Activated CD4-positive, alpha-beta T cell treated with anti-CD3 and anti-CD28 coated beads for 24 hours (primary cell): ENCODE measurements at places on chromosomes 3 and 15.

GRCh38 chr3:113117511-113118234, 93.7 kb upstream of the BOC start:
- DNase-seq: no peak

GRCh38 chr3:141659821-141660613, 78.1 kb upstream of the RNF7 start:
- DNase-seq: no peak

- no peak for DNase-seq
Observed at GRCh38 chr15:68778876-68779275, 41.8 kb downstream of the ANP32A start.

DNA sequence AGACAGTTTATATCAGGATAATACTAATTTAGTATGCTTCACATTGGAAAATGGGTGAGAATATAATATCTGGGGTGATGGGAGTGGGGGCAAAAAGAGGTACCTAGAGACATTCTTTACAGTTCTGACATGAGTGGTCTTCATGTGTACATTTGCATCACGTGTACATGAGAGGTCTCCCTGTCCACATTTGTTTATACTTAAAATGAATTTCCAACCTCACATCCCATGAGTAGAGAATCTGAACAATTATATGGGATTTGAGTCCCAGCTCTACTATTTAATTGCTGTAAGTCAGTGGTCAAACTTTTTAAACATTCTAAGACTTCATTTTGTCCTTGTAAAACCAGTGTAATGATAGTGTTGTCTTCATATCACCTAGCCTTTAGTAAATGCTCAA, 408.4 kb downstream of the NAALADL2 start:
- no peak for DNase-seq

DNA sequence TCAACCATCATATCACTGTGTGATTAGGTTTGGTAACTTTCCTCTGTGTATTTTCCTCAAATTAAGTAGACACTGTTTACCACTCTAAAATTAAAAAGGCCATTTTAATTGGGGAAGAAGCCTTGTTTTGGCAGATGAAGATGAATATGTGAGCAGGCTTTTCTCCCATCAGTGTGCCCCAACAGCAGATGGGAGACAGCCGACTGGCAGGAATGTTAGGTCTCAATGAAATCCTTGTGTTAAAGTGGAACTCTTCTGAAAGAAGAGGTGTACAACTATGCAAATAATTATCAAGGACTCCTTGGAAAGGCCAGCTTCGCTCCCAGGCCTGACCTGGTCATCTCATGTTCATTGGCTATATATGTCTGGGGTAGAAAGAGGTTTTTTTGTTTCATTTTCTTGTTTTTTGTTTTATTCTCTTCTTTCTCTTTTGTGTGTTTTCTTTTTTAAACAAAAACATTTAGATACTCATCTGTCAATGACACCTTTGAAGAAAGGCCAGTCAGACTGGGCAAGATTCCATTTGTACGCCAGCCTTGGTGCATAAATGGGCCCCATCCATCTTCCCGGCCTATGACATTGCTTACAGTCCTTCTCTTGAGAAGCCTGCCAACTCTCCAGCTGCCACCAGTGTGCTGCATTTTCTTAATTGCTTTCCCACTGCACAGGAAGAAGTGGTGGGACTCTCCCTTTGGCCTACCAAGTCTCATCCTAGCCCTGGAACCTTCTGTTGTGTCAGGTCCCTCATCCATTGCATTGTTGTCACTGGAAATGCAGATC, 25.8 kb downstream of the LRTM1 start:
- DNase-seq: no peak

- DNase-seq: no peak
Observed at GRCh38 chr15:65363306-65363705, 14.5 kb downstream of the IGDCC3 start.

DNA sequence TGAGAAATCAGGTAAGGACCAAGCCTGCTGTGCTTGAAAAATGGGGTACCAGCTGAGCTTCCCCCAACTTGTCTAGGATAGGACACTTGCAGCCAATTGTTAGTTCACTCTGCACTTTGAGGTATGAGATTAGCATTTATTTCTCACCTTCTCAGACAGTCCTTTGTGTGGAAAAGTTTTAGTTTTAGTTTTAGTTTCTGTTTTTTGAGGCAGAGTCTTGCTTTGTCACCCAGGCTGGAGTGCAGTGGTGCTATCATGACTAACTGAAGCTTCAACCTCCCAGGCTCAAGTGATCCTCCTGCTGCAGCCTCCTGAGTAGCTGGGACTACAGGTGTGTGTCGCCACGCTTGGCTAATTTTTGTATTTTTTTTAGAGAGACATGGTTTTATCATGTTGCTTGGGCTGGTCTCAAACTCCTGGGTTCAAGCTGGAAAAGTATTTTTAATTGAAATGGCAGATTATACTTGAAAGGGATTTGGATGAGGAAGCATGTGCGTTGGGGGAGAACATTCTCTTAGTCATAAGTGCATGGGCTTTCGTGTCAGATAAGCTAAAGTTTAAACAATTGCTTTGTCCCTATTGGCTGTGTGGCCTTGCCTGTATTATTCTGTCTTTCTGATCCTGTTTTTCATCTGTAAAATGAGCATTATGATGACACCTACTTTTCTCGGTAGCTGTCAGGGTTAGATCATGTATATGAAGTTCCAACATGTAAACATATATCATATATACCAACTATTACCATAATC, 25.2 kb upstream of the CCK start:
- DNase-seq: no peak

GRCh38 chr3:112074616-112075497, 11.3 kb upstream of the C3orf52 start:
- DNase-seq: no peak

- DNase-seq: no peak
Observed at GRCh38 chr15:47801522-47801921, 84.2 kb downstream of the SEMA6D start.

- no peak for DNase-seq
Observed at GRCh38 chr15:35123743-35124142, 38.6 kb upstream of the NANOGP8 start.

GRCh38 chr3:18847583-18848197, 300.6 kb upstream of the KCNH8 start:
- no peak for DNase-seq

DNA sequence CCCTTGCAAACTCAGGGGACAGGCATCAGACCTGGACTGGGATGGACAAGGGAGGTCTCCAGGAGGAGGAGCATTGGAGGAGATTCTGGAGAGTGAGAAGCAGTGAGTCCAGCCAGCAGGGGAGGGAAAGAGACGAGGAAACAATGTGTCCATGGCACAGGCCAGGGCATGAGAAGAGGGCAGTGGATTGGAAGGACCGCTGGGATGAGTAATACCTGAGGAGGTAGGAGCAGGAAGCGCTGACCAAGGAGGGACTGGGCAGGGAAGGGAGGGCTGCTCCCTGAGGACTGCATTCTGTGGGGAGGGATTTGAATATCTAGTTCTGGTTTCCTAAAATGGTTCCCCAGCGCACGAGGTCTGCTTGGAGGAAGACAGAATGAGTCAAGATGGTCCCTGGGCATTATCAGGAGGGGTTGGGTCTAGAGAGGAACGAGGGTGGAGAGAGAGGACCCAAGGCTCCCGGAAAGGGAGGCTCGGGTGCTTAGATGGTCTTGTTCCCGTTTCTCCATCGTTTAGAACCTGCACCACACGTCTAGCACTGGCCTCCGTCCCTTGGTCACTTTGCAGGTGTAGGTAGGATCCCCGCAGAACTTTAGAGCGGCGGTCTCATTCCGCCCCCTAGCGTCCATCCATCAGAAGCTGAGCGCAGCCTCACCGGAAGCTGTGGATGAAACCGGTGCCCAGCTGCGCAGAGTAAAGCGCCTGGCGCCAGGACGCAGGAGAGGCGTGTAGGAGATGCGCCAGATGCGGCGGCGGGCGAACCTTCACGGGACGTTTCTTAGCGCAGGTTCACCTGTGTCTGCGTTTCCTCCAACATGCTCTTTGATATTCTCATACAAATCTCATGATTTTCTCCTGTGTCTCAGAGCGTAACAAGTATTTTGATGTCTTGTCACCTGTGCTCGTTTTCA, 190.7 kb upstream of the NDN start:
- DNase-seq: no peak

GRCh38 chr15:63877713-63878271, 44.0 kb upstream of the HERC1 start:
- DNase-seq: no peak

DNA sequence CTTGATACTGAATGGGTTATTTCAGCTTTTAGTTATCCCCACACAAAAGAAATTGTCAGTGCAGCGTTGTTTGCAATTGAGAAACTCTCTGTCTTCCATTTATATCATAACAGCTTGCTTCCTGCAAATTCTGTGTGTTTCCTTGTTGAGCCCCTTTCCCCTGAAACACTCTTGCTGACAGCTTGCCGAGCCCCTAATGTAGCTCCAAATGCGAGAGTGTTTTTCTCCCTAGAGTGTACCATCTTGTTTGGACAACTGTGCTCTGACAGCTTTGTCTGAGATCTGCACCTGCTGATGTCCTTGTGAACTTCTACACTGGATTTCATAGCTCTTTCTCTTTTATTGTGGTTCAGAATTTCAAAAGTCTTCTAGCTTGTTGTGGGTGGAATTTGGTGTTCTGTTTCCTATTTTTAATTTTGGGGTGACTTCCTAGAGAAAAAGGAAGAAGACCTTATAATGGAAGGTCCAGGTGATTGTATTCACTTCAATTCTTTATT, 343.5 kb downstream of the PDCD6IP start:
- DNase-seq: no peak

GRCh38 chr3:69692761-69693160, 46.5 kb upstream of the MITF start:
- DNase-seq: no peak

DNA sequence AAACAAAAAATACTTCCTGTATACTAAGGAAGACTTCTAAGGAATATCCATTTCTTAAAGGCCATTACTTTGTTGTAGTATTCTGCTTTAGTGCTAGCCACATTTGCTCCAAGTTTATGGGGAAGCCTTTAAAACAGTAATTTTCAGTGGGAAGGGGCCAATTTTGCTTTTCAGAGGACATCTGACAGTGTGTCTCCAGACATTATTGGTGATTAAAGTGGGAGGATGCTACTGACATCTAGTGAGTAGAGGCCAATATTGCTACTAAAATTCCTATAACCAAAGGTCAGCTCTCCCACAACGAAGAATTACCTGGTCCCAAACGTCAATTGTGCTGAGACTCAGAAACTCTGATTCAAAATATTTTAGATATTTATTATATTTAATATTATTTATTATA, 24.8 kb downstream of the SLC28A2 start:
- DNase-seq: no peak

DNA sequence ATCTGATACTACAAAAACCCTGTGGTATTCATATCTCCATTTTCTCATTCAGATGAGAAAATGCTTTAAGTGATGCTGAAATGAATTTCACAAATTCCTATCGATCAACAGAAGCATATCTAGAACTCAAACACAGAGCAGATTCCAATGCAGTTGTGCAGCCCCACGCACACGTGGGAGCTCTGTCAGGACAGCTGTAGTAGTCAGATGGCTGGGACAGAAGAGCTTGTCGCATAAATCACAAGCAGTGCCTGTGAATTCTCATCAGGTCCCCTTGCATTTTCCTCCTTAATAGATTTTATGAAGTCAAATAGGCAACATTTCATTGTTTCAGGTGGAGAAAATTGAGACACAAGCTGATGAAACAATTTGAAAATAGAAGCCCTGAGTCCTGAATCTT, 792.3 kb downstream of the AGBL1 start:
- DNase-seq: no peak
